ENCODE measurements at places on chromosomes 16 and 17. TPM values are rescaled to one million over a fixed set of nuclear protein-coding genes. Genes with fewer than 3 reads are reported as not detected.

GRCh38 chr17:1029196-1029921, 32.4 kb downstream of the TIMM22 start:
- DNase-seq = peak; percentile 59
- no peak overlapping the region for H3K4me3 ChIP-seq
- no peaks in the 10 kb centered on the region for H3K4me1 ChIP-seq
- no peaks in the 10 kb centered on the region for H3K27me3 ChIP-seq

DNA sequence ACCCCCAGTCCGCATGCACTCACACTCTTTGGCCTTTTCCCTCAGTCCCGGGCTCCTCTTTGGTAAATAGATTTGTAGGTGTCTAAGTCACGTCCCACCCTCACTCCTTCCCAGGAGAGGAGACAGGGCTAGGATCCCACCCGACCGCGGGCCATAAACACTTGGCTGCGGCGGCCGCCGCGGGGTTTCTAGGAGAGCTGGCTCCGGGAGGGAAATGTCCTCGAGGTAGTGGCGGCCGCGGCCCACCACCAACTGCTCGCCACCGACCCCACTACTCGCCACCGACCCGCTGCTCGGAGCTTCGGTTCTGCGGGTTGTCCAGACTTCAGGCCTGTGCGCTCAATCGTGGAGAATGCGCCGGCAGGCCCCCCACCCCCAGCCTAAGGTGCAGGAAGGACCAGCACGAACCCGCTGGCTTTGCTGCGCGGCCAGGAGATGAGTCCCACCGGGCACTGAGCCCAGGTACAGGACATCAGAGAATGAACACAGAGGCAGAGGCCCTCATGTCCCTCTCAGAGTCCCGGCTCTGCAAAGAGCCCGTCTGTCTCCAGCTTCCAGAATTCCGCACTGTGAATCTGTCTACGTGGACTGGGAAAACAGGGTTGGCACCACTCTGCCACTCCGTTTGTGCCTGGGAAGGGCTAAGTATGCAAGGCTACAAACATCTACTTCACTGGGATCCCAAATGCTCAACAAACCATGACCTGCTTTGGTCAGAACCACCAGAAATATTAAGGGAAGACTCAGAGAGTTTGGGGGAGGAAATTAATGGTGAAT, 2.5 kb downstream of the PRAC2 start:
- H3K27me3 ChIP-seq = peaks cover 96% of the 10 kb centered on the region
- no peak for DNase-seq
- no peak overlapping the region for H3K27ac ChIP-seq
- no peaks in the 10 kb centered on the region for H3K4me1 ChIP-seq
- H3K4me3 ChIP-seq = no peak overlapping the region
- no peaks in the 10 kb centered on the region for H3K36me3 ChIP-seq

GRCh38 chr17:55067697-55068439, 99.3 kb downstream of the STXBP4 start:
- no peaks in the 10 kb centered on the region for H3K4me1 ChIP-seq
- no peak overlapping the region for H3K27ac ChIP-seq
- no peak overlapping the region for H3K4me3 ChIP-seq
- no peaks in the 10 kb centered on the region for H3K27me3 ChIP-seq

DNA sequence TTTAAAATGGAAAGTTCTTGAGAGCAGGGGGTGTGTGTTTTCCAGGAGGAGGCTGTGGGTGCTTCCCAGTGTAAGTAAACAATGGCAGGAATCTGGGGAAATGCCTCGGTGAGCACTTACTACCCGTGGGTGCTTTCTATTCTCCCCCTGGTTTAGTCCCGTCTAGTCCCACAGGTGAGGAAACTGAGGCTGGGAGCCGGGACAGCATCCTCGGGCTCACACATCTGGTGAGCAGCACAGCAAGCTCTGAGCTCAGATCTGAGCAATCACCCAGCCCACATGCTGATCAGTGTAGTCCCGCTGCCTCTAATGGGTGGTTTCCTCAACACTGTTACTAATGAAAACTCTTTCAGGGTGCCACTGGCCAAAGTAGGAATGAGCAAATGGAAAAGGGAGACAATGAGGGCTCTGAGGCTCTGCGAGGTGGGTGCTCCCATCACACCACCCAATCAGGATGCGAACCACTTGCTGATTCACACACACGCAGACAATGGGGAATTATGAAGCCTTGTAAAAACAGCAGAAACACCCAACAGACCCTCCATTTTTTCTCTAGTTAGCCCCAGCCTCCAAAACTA, 202.6 kb downstream of the PARN start:
- H3K27me3 ChIP-seq = no peaks in the 10 kb centered on the region
- no peak overlapping the region for H3K4me3 ChIP-seq
- no peak for DNase-seq
- H3K4me1 ChIP-seq = no peaks in the 10 kb centered on the region
- no peaks in the 10 kb centered on the region for H3K36me3 ChIP-seq

DNA sequence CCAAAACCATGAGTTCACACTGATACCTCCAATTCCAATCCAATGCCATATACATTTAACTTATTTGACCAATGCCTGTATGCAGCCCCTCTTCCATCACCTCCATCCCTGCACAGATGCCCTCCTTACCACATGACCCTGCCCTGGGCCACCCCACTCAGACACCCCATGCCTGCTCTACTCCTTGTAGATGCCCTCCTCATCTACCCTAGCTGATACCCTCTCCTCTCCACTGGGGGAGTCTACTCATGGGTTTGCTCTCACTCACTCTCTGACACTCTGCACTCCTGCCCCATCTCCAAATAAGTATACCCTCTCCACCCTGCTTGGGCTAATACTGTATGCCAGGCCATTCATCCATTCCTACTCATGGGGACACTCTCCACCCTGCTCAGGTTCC, 16.0 kb upstream of the CMTM4 start:
- no peaks in the 10 kb centered on the region for H3K36me3 ChIP-seq
- H3K4me3 ChIP-seq = no peak overlapping the region
- H3K4me1 ChIP-seq = no peaks in the 10 kb centered on the region

DNA sequence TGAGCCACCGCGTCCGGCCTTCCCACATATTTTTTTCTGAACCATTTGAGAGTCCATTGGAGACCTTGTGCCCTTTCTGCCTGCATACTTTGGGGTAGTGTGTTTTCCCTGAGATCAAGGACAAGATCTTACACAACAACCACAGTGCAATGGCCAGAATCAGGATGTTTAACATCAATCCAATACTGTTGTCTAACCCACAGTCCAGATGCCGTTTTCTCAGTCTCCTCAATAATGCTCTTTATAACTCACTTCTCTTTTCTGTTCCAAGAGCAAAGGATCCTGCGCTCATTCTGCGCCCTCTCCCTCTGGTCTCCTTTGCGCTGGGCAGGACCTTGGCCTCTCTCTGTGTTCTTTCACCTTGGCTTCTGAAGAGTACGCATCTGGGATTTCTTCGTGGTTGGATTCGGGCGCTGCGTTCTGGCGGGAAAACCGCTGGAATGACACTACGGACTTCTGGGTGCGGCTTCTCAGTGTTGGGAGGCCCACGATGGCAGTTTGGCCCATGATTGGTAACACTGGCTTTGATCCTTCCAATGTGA, 16.6 kb downstream of the CBX4 start:
- H3K36me3 ChIP-seq = no peaks in the 10 kb centered on the region
- H3K4me1 ChIP-seq = no peaks in the 10 kb centered on the region
- no peak overlapping the region for H3K27ac ChIP-seq
- H3K27me3 ChIP-seq = no peaks in the 10 kb centered on the region

GRCh38 chr16:54402270-54402669, 115.7 kb upstream of the IRX3 start:
- H3K4me3 ChIP-seq = no peak overlapping the region
- no peak for DNase-seq
- no peaks in the 10 kb centered on the region for H3K27me3 ChIP-seq
- H3K4me1 ChIP-seq = no peaks in the 10 kb centered on the region
- H3K27ac ChIP-seq = no peak overlapping the region

DNA sequence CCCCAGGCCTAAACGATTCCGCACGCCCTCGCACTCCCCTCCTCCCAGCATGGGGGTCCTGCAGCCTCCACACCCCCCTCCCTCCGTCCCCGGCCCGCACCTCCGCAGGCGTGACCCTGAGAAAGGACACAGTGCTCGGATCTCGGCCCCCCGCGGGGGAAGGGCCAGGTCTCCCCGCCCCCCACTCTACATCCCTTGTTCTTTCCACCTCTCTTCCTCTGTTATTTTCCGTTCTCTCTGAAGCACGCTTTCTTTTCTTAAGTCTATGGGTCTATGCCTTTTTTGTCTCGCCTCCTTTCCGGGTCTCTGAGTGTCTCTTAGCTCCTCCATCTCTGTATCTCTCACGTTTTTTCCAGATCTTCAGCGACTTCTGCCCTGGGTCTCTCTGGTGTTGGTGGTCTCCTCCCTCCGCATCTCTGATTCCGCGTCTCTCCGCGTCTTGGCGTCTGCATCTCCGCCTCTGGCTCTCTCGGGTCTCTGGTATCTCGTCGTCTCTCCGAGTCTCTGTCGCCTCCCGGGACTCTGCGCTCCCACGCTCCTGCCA, 2.1 kb upstream of the HES7 start:
- no peaks in the 10 kb centered on the region for H3K36me3 ChIP-seq
- peaks cover 31% of the 10 kb centered on the region for H3K4me1 ChIP-seq
- peak overlapping the region; percentile 90 for H3K27ac ChIP-seq
- DNase-seq = no peak
- no peaks in the 10 kb centered on the region for H3K27me3 ChIP-seq

GRCh38 chr17:31492880-31493655, 101.6 kb downstream of the RAB11FIP4 start:
- no peak overlapping the region for H3K4me3 ChIP-seq
- no peaks in the 10 kb centered on the region for H3K27me3 ChIP-seq
- no peaks in the 10 kb centered on the region for H3K4me1 ChIP-seq
- no peak for DNase-seq

DNA sequence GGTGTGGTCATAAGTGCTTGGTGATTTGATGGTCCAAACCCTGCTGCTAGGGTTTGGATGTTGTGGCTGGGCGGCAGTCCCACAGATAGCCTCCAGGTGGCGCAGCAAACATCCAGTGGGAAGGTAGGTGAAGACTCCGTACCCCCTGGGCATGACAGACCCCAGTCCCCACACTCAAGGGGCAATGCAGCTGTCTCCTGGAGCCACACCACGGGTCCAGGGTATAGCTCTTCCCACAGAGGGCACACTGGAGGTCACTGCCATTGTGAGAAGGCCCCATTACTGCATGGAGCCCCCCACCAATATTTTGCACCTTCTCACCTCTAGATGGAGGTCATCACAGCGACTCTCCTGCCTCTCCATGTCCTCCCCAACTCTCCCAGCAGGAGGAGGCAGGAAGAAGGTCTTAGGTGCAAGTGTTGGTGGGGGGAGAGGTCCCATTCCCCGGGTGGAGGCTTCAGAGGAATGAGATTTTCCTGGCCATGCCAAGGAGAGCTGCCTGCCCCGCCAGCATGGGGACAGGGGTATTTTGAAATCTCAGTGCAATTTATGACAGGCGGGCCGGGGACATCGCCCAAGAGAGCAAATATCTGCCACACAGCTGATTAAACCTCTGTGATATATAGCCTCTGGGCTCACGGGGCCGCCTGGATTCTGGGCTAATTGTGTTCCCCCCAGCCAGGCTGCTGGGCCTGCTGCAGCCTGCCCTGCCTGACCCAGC, 17.1 kb upstream of the C17orf113 start:
- H3K36me3 ChIP-seq = no peaks in the 10 kb centered on the region
- DNase-seq = peak; percentile 62
- H3K4me1 ChIP-seq = no peaks in the 10 kb centered on the region
- H3K27ac ChIP-seq = no peak overlapping the region

DNA sequence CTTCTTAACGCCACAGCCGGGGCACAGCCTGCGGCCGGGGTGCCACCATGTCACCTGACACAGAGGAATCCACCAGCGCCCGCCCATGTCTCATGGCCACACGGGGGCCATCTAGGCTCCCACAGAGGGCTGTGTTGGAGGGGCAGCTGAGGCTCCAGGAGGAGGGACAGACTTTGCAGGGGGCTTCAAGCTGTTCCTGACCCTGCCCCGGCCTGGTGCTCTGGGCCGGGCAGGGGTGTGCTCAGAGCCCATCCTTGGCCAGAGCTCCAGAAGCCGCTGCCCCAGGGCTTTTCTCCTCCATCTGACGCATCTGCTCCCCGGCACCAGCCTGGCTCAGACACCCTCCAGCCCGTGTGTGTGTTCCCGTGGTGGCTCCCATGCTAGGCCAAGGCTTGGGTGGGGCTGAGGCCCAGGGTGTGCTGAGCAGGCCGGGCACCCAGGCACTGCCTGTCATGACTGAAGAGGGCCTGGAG, 7.8 kb upstream of the SLC38A10 start:
- no peak overlapping the region for H3K27ac ChIP-seq
- DNase-seq = no peak
- H3K27me3 ChIP-seq = no peaks in the 10 kb centered on the region

- H3K36me3 ChIP-seq = no peaks in the 10 kb centered on the region
- H3K4me3 ChIP-seq = no peak overlapping the region
- no peaks in the 10 kb centered on the region for H3K4me1 ChIP-seq
- no peaks in the 10 kb centered on the region for H3K27me3 ChIP-seq
These were observed 10.7 kb upstream of the MEAK7 start for GRCh38 chr16:84514874-84515835.

GRCh38 chr17:79529661-79530081, 81.2 kb downstream of the RBFOX3 start:
- H3K4me1 ChIP-seq = no peaks in the 10 kb centered on the region
- DNase-seq = no peak
- no peak overlapping the region for H3K27ac ChIP-seq
- H3K27me3 ChIP-seq = no peaks in the 10 kb centered on the region
- H3K4me3 ChIP-seq = no peak overlapping the region
- H3K36me3 ChIP-seq = no peaks in the 10 kb centered on the region

DNA sequence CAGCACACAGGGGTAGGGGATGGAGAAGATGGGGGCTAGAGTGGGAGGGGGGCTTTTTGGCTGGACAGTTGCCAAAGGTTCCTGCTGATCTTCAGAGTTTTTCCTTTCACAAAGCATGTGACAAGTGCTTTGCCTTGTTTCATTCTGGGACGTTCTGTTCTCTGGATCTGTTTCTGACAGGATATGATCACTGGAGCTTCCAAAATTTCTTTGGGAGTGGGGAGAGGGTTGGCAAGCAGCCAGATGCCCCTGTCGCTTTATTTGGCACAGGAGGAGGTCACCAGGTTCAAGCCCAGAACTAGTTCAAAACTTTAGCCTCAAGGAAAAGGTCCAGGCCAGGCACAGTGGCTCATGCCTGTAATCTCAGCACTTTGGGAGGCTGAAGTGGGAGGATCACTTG, 68.5 kb upstream of the TBX2 start:
- no peaks in the 10 kb centered on the region for H3K4me1 ChIP-seq
- H3K36me3 ChIP-seq = no peaks in the 10 kb centered on the region
- peak overlapping the region; percentile 25 for H3K27ac ChIP-seq
- no peaks in the 10 kb centered on the region for H3K27me3 ChIP-seq

DNA sequence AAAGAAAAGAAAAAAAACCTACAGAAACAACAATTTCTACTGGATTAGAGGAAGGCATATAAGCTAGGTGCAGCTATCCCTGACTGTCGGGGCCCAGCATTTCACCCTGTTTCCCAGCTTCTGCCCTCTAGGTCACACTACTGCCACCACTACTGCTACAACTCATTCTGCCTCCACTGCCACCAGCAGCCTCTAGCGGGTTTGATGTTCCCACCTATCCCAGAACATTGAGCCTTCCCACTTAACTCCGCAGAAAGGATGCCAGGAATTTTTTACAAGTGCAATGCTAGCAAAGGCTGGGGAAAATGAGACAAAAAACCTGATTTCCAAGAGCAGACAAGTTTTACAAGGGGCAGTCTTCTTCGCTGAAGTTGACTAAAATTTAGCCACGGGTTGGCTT, 10.4 kb downstream of the ADCY9 start:
- H3K4me1 ChIP-seq = no peaks in the 10 kb centered on the region
- no peak overlapping the region for H3K27ac ChIP-seq
- no peaks in the 10 kb centered on the region for H3K27me3 ChIP-seq
- no peak overlapping the region for H3K4me3 ChIP-seq
- no peaks in the 10 kb centered on the region for H3K36me3 ChIP-seq

The GAST gene
- not detected for total RNA-seq

The SETD6 gene
- total RNA-seq = 157 TPM

The SEZ6L2 gene
- total RNA-seq = 19.4 TPM

All from uterus (tissue), 4 donors.